Central memory CD8-positive, alpha-beta T cell (primary cell): ENCODE measurements at places on chromosomes 7 and 10.

DNA sequence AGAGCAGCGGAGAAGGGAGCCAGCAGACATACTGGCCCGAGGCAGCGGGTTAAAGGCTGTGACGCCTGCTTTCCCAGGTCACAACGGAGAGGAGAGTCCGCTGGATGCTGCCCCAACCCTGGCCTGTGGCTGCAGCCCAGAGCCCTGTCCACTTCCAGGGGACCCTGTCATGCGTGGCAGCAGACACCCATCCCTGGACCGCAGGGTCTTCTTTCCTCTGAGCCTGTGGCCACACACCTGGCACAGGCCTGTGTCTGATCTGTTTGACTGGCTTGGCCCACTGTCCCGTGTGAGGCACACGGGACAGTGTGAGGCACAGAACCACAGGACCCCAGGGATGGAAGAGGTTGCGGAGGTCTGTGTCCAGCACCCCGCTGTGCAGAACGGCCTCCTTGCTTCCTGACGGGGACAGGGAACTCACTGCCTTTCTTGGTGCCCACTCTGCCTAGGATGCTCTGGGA is 42.4 kb downstream of the INSIG1 start:
- no peak overlapping the region for H3K27ac ChIP-seq
- no peak overlapping the region for H3K4me3 ChIP-seq
- H3K27me3 ChIP-seq, result no peaks in the 10 kb centered on the region
- no peak for DNase-seq

DNA sequence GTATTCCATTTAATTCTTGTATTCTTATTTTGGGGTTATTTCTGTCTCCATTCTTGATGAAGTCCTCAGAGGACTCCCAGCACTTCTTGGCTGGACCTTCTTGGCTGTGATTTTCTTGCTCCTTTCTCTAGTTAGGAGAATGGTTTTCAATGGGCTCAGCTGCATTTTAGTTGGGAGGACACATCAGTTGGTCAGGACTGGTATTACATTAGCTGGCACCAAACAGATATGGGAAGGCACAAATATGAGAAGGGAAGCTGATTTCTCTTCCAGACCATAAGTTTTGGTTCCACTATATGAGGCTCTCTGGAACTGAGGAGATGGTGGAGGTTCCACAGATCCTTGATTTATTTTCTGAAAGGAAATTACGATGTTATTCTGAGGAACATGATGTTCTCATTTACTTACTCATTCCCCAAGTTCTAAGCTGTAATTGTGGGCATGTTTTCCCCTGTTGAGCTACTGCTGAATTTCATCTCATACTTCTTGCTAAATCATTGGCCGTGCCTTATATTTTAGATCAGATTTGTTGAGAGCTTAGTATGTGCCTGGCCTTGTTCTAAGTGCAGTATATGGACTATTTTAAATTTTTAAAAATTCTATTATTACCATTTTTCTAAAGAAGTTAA is 261.0 kb downstream of the THSD7A start:
- no peaks in the 10 kb centered on the region for H3K27me3 ChIP-seq
- H3K4me3 ChIP-seq, result no peak overlapping the region
- no peaks in the 10 kb centered on the region for H3K4me1 ChIP-seq
- H3K36me3 ChIP-seq, result no peaks in the 10 kb centered on the region

DNA sequence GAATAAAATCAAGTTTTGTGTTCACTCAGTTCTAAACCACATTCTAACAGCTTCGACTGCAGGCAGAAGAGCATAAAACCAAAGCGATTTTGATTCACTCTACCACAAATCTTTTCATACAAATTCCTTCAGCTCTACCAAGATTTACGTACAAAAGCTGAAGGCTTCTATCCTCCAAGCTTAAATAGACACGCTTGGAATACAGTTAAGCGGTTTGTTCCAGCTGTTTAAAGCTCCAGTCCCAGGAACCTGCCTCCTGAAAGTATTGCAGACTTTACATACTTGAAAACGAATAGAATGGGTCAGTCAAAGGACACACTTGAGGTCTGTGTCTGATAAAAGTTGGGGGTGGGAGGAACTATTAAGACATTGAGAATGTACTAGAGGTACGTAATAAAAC is 102.9 kb downstream of the MPP7 start:
- no peaks in the 10 kb centered on the region for H3K27me3 ChIP-seq
- peaks cover 9% of the 10 kb centered on the region for H3K36me3 ChIP-seq

GRCh38 chr7:46671108-46671769 is 750.2 kb upstream of the IGFBP3 start:
- no peaks in the 10 kb centered on the region for H3K36me3 ChIP-seq
- H3K27me3 ChIP-seq, result no peaks in the 10 kb centered on the region
- H3K27ac ChIP-seq, result no peak overlapping the region
- no peak for DNase-seq

- H3K27ac ChIP-seq, result no peak overlapping the region
- no peak overlapping the region for H3K4me3 ChIP-seq
- no peak for DNase-seq
- no peaks in the 10 kb centered on the region for H3K27me3 ChIP-seq
Measured at GRCh38 chr10:34251177-34251576, 563.9 kb downstream of the PARD3 start.
